ENCODE measurements at places on chromosomes 13 and 19.

DNA sequence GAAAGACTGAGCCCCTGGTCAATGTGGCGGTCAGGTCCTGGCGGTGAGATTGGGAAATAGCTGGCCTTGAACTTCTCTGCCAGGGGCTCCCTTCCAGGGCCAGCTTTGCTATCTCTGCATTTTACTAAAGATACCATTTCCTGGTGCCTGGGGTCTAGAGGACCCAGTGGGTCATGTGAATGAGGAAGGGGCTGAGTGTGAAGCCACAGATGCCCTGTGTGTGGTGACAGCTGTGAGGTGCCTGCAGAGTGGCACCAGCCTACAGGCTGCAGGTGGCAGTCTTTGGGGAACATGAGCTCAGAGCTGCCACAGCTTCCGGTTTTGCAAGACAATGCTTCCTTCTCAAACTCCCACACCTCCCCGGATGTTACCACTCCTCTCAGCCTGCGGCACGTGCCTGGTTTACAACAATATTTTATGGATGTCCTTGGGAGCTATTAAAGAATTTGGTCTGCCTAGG lies 5.2 kb upstream of the MLNR start:
- peak; percentile 19 for DNase-seq

- DNase-seq = no peak
These were observed 84.8 kb downstream of the SIPA1L3 start for GRCh38 chr19:37991841-37992248.

DNA sequence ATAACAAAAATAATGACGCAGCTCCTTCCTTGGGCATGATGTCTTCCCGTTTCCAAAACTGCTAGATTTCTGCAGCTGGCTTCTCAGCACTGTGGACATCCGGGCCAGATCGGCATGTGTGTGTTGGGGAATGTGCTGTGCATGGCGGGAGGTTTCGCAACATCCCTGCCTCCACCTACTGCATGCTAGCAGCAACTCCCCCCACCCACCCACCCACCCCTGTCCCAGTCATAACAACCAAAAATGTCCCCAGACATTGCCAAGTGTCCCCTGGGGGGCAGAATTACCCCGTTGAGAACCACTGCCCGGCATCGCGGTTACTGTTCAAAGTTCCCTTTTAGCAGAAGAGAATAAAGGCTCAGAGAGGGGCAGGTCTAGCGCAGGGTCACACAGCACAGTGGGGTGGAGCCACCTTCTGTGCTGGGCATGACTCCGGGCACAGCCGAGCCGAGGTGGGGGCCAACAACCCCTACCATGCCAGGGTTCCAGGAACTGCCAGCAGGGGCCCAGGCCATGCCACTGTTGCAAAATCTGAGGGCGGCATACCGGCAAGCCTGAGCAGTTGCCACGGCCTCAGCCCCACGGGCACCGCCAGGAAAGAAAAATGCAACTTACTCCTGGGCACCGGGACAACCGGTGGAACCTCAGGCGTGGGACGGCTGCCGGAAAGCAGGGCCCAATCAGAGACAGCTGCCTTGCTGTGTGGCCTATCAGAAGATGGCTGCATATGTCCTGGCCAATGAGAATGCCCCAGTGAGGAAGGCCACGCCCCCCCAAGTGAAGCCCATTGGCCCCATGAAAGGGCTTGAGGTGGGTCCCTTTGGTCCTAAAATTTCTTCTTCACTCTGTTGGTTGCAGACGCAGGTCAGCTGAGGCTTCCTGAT lies 22.5 kb upstream of the NFIC start:
- DNase-seq = peak; percentile 87

- DNase-seq = no peak
These were observed 80.3 kb upstream of the ARHGEF7 start for GRCh38 chr13:111034811-111035210.

GRCh38 chr13:33352041-33352440 lies 66.5 kb upstream of the STARD13 start:
- DNase-seq = no peak

DNA sequence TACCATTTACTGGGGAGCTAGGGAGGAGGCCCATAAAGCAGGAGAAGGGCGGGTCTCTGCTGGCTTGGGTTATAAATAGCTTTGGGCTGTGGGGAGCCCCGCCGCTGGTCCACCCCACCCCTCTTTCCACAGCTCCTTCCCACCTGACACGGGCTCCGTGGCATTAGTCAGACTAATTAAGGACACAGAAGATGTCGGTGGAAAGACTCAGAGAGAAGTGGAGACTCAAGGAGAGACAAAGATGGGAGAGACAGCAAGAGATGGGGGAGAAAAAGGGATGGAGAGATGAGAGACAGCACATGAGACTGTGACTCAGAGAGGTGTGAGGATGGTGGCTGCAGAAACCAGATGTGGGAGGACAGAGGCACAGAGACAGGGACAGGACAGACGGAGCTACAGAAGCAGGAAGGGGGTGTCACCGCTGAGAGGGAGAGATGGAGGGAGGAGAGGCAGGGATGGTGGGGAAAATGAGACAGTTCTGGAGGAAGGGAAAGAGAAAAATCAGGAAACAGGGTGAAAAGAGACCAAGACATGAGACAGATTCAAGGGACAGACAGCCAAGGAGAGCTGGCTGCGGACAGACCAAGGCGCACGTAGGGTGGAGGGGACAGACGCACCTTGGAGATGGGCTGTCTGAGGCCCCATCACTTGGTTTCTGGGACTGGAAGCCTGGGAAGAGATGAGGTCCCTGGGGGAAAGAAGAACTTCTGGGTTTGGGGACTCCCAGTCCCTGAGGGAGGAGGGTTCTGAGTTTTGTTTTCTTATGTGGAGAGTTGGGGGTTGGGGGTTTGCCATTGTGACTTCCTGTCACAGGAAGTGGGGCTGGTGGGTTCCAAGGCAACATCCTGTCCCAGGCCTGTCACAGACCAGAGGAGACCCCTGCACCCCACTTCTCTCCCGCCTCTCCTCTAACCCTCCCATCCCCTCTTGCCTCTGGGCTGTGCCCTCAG lies 4.1 kb downstream of the ARHGEF1 start:
- no peak for DNase-seq

DNA sequence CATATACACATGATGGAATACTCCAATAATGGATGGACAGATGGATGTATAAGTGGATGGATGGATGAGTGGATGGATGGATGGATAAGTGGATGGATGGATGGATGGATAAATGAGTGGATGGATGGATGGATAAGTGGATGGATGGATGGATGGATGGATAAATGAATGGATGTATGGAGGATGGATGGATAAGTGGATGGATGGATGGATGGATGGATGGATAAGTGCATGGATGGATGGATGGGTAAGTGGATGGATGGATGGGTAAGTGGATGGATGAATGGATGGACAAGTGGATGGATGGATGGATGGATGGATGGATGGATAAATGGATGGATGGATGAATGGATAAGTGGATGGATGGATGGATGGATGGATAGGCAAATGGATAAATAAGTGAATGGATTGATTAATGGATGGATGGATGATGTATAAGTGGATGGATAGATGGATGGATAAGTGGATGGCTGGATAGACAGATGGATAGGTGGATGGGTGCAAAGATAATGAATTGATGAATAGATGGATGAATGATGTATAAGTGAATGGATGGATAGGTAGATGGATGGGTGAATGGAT lies 8.4 kb upstream of the COMP start:
- DNase-seq = no peak

DNA sequence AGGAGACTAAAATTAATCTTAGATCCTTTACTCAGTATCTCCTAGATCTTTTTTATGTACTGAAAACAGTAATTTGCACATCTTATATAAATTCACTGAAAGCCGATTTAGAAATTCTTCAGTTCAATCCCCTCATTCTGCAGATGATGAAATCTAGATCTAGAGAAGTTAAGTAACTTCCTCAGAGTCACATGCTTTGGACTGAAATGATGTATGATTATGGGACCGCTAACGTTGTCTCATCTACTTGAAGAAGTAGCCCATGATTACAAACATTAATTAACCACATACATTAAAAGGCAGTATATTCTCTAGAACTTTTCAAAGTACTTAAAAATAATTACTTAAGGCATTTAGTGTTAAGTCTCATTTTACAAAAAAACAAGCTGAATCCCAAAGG lies 37.8 kb downstream of the ELF1 start:
- no peak for DNase-seq

Data from HCT116 (cell line).